ENCODE measurements at places on chromosomes 7 and 10. TPM values are rescaled to one million over a fixed set of nuclear protein-coding genes. Genes with fewer than 3 reads are reported as not detected.

DNA sequence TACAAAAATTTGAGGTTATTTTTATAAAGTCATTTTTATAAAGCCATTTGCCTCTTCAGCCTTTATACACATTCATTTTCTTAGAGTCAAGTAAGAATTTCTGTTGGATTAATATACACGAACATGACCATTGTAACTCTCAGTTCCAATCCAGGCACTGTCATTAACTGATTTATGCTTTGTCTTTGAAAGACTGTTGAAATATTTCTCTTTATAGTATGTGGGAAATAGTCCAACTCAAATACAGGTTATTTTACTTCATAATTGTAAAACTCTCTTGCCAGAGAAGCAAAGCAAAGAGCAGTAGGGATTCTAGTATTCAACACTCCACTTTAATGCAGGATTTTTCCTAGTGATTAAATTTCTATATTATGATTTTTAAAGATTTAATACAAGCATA, 36.5 kb upstream of the PAPSS2 start:
- H3K27me3 ChIP-seq = no peaks in the 10 kb centered on the region
- no peak overlapping the region for H3K27ac ChIP-seq
- DNase-seq = no peak

GRCh38 chr7:158276414-158277218, 311.0 kb downstream of the PTPRN2 start:
- H3K36me3 ChIP-seq = no peaks in the 10 kb centered on the region
- H3K4me3 ChIP-seq = no peak overlapping the region
- H3K27me3 ChIP-seq = no peaks in the 10 kb centered on the region
- no peaks in the 10 kb centered on the region for H3K4me1 ChIP-seq

GRCh38 chr10:118723466-118723865, 31.3 kb downstream of the CACUL1 start:
- H3K27ac ChIP-seq = no peak overlapping the region
- no peaks in the 10 kb centered on the region for H3K27me3 ChIP-seq
- no peak overlapping the region for H3K4me3 ChIP-seq
- peaks cover 11% of the 10 kb centered on the region for H3K4me1 ChIP-seq
- H3K36me3 ChIP-seq = peaks cover 8% of the 10 kb centered on the region
- DNase-seq = no peak

The SFTPA1 gene
- 11,191 TPM for total RNA-seq

The ANKIB1 gene
- total RNA-seq = 50.1 TPM

All from upper lobe of right lung (tissue), 1 donor.